ENCODE measurements at places on chromosomes 12 and 14. TPM values are rescaled to one million over a fixed set of nuclear protein-coding genes. Genes with fewer than 3 reads are reported as not detected.

DNA sequence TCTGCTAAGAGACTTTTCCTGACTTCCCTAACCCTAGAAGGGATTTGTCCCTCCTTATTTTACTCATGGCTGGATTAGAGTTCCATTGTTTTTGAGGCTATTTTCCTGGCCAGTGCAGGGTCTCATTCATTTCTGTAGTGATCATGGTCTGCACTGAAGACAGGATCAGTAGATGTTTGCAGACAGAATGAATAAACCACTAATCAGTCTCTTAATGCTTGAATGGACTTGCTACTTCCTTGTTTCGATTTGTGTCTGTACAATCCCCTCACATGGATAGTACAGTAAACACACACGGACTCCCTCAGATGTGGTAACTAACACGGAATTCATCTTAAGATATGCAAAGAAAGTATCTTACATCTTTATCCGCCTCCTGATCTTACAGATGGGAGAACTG lies 102.6 kb upstream of the PRB2 start:
- DNase-seq = no peak

- DNase-seq = peak; percentile 84
Observed at GRCh38 chr14:61525293-61526011, 169.9 kb upstream of the HIF1A start.

DNA sequence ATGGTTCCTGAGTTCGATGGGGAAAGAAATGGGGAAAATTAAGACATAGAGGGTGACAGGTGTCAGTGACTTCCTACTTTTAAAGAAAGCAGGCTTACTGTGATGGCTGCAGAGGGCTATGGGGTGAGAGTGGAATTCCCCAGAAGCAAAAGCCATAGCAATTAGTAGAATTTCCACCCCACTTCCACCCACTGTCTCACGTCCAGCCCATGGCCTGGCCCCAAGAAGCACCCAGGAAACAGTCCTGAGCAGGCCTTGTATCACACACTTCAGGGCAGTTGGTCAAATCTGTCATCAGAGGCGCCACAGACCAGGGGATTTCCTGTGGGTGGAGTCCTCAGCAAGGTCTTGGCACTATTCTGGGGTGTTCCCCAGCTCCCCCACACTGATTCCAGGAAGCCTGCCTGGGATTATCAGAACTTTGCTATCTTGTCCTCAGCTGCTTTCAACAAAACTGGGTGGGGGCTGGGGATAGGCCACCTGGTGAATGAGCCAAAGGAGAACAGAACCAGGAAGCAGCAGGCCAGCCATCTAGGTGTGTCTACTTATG lies 120.1 kb upstream of the CCND2 start:
- DNase-seq = no peak

DNA sequence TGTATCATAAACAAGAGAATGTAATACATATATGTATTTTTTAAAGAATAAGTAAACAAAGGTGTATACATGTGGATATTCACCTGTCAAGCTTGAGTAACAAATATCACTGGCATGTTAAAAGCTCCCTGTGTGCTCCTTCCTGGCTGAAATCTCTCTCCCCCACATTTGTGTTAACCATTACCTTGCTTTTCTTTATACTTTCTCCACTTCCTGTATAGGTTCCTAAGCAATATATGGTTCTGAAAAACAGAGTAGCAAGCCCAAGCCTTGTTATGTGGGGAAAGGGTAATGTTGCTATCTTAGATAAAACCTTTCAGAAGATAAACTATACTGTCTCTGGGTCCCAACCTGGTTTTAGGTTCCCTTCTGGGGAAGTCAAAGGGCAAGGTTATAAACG lies 32.3 kb upstream of the TBC1D30 start:
- no peak for DNase-seq

DNA sequence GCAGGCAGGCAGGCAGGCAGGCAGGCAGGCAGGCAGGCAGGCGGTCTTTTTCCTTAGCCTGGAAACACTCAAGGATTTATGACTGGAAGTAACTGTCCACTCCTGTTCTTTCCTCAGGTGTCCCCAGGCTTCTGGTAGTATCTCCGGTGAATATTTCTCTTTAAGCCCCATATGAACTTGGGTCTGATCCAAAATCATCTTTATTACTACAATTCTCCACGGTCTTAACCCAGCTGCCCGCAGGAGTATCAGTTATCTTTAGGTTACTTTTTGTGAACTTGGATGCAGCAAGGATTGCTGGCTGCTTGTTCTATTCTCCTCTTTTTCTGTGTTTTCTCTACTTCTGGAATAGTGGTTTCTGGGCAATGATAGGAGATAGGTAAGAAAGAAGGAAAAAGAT lies 3.3 kb downstream of the CSRNP2 start:
- no peak for DNase-seq

DNA sequence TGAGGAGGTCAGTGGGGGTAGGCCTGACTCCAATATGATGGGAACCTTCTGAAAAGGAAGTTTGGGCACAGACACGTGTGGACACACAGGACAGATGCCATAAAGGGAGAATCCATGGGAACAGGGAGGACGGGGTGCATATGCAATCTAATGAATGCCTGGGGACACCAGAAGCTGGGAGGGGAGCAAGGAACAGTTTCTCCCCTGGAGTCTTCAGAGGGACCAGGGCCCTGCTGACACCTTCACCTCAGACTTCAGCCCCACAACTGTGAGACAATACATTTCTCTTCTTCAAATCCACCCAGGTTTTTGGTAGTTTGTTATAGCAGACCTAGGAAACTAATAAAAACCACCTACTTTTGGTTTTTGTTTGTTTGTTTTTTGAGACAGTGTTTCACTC lies 35.2 kb upstream of the CLIP1 start:
- DNase-seq = peak; percentile 34

HOXC12 gene
- polyA plus RNA-seq = not detected

PTPRO gene
- 5.4 TPM for polyA plus RNA-seq

DPY19L2 gene
- polyA plus RNA-seq = 9.4 TPM

PTGR2 gene
- polyA plus RNA-seq = 3.3 TPM

DNA sequence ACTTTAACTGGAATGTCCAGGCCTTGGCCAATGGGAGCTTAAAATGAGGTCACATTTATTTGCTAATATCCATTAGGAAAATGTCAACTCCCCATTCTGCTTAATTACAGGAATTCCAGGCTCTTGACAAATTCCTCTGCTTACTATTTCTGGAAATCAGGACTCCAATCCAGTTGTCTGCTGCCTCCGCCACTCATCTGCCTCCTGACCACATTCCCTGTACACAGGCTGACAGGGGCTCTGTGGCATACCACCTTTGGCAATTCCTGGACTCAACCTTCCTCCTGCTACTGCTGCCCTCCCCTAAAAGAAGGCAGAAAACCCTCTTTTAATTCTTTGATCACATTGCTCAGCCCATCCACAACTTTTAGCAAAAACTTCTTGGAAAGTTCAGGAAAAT lies 37.9 kb downstream of the KICS2 start:
- no peak for DNase-seq

CELA1 gene
- polyA plus RNA-seq = not detected

- no peak for DNase-seq
Observed at GRCh38 chr12:74317078-74317601, 220.5 kb upstream of the ATXN7L3B start.

DNA sequence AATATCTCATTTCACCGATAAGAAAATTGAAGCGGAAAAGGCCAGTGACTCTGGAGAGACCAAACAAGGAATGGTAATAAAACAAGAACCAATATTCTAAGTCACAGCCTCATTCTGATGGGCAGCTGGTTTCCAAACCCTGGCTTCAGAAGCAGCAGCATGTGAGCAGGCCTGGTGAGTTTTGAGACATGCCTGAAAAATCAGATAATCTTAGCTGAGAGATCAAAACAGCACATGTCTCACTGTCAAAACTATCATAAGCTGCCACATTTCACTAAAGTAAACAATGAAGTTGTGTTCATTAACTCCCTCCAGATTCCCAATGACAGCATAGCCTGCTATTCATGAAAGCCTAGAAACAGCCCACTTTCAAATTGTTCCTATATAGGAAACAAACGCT lies 36.5 kb downstream of the CIT start:
- no peak for DNase-seq

AQP6 gene
- polyA plus RNA-seq = not detected

DNA sequence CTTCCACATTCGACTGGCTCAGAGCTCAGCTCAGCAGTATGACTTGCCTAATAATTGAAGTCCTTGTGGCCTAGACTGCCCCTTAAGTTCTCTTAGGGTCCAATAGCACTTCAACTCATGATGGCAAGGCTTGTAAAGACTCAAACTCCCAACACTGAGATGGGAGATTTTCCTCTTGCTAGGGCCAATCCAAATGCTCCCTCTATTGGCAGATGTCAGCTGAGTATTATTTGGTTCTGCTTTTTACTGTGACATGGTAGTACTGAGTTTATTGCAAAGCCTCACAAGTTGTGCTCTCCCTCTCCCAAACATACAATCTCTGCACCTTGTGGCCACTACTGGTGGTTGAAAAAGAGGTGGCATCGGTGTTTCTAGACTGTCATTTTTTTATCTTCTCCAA lies 164.2 kb downstream of the ALG10 start:
- no peak for DNase-seq

LYZ gene
- polyA plus RNA-seq = 15.1 TPM

GRCh38 chr14:91897106-91897701 lies 29.9 kb upstream of the TC2N start:
- DNase-seq = peak; percentile 91

DNA sequence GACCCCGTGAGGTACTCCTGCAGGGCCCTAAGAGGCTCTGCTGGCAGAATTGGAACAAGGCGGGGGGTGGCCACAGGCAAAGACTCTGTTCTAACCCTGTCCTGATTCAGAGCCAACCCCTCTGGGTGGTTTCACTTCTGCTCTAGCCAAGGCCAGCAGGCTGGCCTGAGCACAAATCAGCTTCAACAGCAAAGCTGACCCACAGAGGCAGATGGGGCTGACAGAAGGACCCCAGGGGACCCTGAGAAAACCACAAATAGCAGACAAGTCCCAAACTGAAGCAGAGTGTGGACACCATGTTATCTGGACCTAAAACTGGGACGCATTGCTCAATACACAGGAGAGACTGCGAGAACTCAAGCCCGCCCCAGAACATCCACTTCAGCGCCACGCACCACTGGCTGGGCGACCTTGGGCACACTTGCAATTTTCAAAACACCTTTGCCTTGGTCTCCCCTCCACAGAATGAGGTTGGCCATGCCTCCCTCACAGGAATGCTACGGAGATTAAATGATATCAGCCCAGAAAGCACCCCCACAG lies 76.4 kb upstream of the DICER1 start:
- DNase-seq = no peak

DNA sequence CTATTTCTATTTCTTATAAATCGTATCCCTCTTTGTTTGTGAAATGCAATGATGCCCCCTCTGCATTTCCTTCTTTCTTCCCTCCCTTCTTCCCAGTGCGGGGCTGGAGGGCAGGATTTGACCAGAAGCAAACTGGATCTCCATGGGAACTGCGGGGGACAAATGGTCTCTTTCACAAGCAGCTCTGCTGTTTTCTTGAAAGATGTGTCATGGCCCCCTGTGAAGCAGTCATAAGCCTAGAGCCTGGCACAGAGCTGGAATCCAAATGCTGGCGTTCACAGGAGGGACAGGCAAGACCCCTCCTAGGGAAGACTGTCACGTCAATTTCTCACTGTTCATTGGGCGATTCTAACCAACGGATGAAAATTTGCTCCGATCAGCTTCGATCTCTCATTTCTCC lies 203.5 kb upstream of the NOS1 start:
- DNase-seq = no peak

GRCh38 chr12:117850048-117850447 lies 118.7 kb downstream of the KSR2 start:
- no peak for DNase-seq

DNA sequence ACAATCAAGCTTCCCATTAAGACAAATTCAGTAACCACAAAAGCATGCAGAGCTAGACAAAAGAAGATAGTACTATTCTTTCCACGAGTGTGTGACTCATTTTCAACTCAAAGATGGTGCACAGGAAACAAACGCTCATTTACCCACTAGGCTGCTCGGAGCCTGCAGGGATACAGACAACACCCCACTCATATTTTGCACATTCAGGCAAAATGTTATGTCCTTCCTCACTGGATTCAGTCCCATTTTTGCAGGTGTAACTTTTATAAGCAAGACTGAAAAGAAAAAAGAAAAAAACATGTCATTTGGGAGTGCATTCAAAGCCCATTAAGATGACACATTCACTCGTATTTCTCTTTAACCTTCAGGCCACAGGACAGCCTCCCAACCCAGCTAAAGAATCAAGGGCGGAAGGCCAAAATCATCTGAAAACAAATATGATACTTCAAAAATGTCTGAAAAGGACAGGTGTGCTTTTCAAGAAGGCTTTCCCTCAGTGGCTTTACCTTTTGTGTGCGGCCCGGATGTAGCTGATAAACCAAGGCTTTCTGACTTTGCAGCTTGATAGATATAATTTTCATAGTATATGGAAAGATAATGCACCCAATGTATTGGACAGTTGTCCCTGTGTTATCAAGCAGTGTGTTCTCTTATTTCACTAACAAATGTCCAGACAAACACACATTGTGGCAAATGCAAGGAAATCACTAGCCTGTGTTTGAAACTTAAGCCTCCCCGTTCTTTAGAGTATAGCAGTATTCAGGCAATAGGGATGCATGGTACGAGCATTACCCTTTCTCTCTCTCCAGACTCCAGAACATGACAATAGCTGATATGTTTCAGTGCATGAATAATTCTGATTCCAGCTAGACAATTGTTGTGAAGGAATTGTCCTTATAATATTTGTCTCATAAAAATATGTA lies 147.8 kb upstream of the KRR1 start:
- no peak for DNase-seq

- no peak for DNase-seq
Observed at GRCh38 chr14:34075826-34076225, 125.0 kb upstream of the EGLN3 start.

GPHB5 gene
- not detected for polyA plus RNA-seq

DNA sequence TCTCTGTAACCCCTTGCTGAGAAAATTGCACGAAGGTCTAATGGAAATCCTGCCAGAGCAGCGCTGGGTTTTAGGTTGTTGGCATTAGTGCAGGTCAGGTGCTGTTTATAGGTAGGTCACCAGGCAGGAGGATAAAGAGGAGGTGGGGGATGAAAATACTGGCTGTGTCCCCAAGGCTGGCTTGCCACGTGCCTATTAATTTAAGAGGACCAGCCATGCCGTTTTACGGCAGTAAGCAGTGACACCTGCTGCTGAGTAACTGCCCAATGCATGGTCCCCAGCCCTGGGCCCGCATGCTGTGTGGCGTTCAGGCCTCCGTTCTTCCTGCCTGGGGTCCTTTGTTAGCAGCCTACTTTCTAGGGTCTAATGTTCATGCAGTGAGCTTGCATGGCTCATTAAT lies 67.2 kb downstream of the WDR20 start:
- DNase-seq = no peak

PRB2 gene
- not detected for polyA plus RNA-seq

THAP2 gene
- 1.5 TPM for polyA plus RNA-seq

All from aorta (tissue), 5 donors.